Esophagus muscularis mucosa (tissue), 4 donors: ENCODE measurements at places on chromosomes 13 and 19. TPM values are rescaled to one million over a fixed set of nuclear protein-coding genes. Genes with fewer than 3 reads are reported as not detected.

DNA sequence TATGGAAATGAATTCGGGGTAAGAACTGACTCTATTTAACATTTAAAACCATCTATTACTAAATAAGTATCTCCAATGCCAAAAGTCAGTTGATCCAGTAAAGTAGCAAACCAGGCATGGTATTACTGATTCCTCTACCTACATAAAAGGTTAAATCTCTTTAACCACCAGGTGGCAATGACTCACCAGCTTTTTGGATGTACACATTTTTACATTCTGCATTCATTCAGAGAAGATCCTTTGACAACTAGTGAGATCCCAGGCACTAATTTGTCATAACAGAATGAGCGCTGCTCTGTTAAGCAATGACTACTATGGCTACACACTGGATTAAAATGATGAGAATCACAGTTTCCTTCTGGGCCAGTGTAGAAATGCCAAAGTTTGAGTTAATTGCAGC is 329.8 kb upstream of the GPC6 start:
- no peaks in the 10 kb centered on the region for H3K36me3 ChIP-seq
- no peaks in the 10 kb centered on the region for H3K27me3 ChIP-seq
- H3K4me1 ChIP-seq = no peaks in the 10 kb centered on the region
- DNase-seq = no peak
- no peak overlapping the region for H3K27ac ChIP-seq

DNA sequence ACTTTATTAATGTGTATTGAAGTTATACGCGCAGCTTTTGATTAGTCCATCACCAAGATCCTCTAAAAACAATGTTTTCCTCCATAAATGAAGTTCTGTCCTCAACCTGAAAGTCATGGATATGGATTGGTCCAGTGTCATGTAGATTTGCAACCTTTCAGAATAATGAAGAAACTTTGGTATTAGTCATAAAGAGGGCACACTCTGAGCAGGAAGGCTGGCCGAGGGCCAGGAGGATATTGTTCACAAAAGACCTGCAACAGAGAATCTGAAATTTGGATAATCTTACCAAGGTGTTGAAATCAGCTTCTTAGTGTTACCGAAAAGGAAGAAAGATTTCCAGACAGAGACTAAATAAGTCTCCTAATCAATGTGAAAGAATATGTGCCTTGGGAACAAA is 20.7 kb downstream of the CLDN10 start:
- no peaks in the 10 kb centered on the region for H3K36me3 ChIP-seq
- H3K27ac ChIP-seq = no peak overlapping the region
- H3K4me3 ChIP-seq = no peak overlapping the region
- DNase-seq = no peak
- H3K4me1 ChIP-seq = no peaks in the 10 kb centered on the region

GRCh38 chr13:29749401-29750182 is 100.8 kb downstream of the UBL3 start:
- H3K4me3 ChIP-seq = no peak overlapping the region
- no peak overlapping the region for H3K27ac ChIP-seq
- no peaks in the 10 kb centered on the region for H3K36me3 ChIP-seq
- no peak for DNase-seq
- H3K4me1 ChIP-seq = no peaks in the 10 kb centered on the region

Gene RUVBL2
- 91.3 TPM for total RNA-seq

DNA sequence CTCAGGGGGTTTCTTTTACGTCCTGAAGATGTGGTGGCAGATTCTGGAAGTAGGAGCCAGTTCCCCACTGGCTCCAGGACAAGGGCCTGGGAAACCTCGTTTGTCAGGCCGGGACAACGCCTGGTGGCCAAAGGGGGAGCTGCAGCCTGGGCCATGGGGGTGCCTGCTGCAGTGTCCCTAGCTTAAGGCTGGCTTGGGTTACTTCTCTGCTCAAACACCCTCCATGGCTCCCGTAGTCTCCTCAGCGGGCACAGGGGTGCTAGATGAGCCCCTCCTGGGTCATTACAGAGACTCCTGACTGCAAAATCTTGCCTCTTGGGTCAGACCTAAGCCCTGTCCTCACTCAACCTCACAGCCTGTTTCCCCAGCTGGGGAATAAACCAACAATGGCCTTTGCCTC is 14.7 kb downstream of the CILP2 start:
- H3K4me3 ChIP-seq = no peak overlapping the region
- peaks cover 3% of the 10 kb centered on the region for H3K4me1 ChIP-seq
- DNase-seq = no peak
- no peaks in the 10 kb centered on the region for H3K27me3 ChIP-seq
- no peak overlapping the region for H3K27ac ChIP-seq
